ENCODE measurements at places on chromosomes 5 and 9.

GRCh38 chr9:137273095-137273490, 4.4 kb upstream of the TOR4A start:
- DNase-seq = no peak

DNA sequence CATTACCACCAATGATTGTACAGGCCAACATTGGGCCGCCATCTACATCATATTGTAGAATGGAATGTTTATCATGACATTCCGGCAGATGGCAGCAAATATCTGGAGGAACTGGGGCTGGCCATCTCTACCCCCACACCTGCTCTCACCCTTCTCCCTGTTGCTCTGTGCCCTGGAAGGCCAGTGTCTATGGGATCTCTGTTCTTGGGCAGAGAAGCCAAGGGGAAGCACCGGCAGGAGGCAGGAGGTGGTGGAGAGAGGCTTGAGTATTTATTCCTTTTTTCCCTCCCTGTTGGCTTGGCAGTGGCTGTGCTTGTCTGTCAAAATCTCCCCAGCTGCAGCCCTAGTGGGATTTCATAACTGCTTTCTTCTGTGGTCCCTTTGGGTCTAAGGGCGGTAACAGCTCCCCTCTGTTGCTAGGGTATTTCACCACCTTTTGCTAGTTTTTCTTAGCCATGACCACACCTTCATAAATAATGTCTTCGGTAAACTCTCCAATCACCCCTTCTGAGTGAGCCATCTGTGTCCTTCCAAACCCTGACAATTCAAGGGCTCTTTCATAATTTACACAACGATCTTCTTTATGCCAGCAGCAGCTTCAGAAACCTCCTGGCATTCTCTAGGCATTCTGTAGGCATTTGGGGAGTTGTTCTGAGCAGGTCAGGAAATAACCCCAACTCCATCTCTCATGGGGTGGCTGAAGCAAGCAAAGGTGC, 225.8 kb downstream of the MELK start:
- DNase-seq = no peak

DNA sequence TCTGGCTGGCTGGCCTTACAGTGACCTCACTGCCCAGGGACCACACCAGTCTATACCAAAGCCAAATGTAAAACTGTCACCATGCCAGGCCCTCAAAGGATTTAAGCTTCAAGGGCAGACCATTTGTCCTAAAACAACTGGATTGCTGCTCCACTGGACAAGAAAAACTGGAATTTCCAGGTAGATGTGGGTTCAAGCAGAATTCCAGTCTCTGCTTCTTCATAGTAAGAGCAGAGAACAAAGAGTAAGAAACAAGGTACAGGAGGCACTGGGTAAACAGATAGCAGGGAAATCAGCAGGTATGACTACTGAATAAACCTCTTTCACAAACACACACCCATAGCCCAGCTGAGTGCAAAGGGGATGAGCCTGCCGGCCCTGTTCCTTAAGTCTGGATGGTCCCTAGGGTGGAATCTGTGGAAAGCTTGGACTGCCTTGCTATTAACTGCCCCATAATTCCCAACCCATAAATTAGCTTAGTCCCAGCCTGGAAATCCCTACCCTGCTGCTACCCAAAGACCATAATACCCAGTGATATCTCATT, 5.5 kb downstream of the B4GALT1 start:
- DNase-seq = no peak

DNA sequence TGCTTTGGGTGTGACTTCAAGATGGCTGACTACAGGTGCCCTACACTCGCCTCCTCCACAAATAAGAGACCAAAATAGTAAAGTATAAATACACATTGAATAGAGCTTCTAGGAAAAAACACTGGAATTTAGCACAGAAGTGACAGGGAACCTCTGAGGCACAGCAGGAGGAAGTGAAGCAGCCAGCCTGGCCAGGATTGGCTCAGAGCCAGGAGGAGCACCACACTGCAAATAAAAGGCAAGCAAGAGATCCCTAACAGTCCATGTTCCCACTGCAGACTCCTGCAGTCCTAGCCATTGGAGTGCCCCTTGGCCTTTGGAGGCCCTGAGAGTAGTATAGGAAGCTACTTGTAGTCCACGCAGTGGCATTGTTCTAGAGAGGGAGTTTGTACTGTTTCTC, 186.7 kb upstream of the TLX3 start:
- no peak for DNase-seq

- no peak for DNase-seq
These were observed 126.5 kb downstream of the MYO10 start for GRCh38 chr5:16809395-16810207.

DNA sequence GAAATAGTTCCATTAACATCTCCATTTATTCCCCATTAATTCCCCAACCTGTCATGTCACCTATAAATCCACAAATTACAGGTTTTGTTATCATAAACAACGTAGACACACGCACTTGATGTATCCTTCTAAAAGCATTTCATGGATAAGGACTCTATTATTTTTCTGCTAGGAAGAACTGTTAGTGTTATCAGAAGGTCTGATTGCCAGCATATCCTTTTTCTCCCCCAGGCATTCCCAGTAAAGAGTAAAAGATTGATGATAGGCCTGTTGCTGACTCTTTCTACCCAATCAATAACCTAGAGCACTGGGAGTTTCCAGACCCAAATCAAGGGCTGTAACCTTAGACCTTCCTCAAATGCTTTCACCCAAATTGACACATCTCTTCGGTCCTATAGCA, 60.8 kb downstream of the RFK start:
- no peak for DNase-seq

GRCh38 chr5:95850391-95850894, 27.9 kb upstream of the GLRX start:
- no peak for DNase-seq

GRCh38 chr5:66680804-66681203, 84.6 kb downstream of the MAST4 start:
- DNase-seq = no peak

DNA sequence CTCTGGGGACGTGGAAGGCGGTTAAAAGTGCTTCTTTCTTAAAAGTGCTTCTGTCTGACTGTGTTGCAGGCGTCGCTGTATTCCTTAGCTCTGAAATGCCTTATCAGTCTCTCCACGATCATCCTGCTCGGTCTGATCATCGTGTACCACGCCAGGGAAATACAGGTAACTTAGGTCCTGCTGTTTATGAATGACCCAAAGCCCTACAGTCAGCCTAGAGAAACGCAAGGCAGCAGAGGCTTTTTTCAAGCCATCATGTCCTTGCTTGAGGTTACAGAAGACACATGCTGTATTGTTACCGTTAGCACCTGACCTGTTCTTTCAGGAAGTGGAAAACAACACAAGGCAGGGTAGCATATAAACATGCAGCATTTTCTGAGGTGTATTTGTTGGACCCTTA, 2.0 kb downstream of the KCNN2 start:
- DNase-seq = no peak

GRCh38 chr9:86755561-86755941, 191.8 kb downstream of the GAS1 start:
- no peak for DNase-seq

DNA sequence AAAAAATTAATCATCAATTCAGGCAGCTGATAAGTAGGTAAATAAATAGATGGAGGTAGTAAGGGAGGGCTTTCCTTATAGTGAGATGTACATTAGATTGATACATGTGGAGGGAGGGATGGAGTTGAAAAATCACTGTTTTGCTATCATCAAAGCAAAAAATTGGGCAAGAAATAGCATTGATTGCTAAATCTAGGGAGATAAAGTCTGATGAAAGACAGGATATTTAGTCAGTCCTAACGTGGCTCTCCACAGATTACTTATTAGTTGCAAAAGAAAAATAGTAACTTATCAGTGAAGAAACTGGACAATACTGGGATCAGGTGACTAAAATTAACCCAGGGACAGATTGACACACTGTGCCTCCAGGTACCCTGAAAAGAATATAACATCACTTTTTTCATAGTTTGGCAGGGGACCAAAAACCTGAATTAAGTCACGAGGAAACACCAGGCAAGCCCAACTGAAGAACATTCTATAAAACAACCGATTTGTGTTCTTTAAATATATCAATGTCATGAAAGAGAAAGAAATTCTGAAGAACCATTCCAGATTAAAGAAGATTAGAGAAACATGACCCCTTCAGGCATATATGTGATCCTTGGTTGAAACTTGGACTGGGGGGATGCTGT, 27.1 kb upstream of the GOLPH3 start:
- no peak for DNase-seq

DNA sequence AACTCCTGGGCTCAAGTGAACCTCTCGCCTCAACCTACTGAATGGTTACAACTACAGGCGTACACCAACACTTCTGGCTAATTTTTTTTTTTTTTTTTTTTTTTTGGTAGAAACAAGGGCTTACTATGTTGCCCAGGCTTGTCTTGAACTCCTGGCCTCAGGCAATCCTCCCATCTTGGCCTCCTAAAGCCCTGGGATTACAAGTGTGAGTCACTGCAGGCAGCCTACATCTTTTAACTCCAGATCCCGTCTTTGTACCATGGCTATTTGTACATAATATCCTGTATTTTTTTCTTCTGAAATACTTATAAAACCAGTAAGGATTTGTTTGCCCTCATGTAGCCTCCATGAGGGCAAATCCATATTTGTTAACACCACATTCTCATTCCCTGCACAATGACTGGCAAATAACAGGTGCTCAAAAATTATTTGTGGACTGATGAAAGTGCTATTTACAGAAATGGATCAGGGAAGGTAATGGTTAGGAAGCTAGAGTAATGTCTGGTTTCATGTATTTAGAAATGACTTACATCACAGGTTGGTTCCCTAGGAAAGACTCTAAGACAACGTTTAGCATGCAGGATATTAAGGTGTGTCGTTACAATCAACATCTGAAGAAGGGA, 51.9 kb upstream of the POU5F2 start:
- DNase-seq = no peak

- no peak for DNase-seq
These were observed 31.7 kb upstream of the GNA14 start for GRCh38 chr9:77679661-77680368.

DNA sequence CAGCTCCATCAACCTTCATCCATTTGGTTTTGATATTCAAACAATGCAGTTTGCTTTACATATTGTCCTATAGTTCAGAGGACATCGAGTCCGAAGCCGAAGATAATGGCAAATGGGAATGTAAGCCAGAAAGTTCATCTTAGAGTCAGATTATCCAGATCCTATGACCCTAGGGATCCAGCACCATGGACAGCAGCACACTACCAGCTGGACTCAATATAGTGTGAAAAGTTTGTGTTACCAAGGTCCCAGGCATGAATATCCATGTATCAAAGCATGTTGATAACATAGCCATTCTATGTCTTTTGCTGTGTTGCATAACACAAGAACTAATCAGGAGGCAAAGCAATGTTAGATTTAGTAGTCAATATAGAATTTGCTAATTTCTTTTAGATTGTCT, 46.3 kb downstream of the FSTL4 start:
- no peak for DNase-seq

DNA sequence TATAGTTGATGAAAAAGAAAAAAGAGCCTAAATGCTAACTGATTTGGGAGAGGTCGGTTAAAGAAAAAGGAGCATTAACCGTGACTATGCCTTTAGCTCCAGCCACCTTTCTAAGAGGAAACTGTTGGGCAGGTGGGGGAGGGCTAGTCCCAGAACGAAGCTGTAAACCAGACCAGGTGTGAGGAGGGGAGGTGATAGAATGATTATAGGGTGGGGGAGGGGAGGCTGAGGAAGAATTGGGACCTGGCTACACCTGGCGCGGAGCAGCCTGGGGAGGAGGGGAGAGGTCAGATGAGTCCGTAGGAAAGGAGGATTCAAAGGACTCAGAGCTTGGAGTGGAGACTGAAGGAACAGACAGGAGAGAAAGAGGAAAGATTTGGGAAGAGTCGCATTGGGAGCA, 73.4 kb downstream of the PHAX start:
- no peak for DNase-seq

DNA sequence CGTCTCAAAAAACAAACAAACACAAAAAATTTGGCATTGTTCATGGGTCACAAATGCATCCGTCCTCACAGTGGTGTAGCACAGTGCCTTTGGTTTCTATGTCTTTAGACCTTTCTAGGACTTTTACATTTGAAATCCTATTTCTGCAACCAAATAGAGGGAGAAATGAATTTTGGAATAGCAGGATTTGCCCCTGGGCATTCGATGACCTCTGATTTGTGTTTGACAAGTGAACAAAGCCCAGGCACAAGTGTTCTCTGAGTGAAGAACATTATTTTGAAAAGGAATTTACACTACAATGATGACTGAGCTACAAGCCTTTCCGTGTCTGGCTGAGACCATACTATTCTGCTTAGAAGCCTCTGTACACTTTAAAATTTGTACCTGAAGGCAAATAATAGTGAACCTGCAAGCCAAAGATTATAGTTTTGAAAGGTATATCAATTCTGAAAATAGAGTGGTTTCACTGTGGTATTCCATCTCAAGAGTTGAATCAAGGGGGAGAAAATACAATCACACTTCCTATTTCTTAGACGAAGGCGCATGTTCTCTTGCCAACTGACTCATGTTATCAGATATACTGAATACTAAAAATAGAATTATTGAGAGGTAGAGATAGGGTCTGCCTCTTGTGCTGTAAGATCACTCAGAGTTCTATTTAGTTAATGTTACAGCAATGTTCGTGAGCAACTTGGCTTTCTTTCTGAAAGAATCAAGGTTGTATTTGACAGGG, 297.6 kb downstream of the KDM4C start:
- DNase-seq = no peak

DNA sequence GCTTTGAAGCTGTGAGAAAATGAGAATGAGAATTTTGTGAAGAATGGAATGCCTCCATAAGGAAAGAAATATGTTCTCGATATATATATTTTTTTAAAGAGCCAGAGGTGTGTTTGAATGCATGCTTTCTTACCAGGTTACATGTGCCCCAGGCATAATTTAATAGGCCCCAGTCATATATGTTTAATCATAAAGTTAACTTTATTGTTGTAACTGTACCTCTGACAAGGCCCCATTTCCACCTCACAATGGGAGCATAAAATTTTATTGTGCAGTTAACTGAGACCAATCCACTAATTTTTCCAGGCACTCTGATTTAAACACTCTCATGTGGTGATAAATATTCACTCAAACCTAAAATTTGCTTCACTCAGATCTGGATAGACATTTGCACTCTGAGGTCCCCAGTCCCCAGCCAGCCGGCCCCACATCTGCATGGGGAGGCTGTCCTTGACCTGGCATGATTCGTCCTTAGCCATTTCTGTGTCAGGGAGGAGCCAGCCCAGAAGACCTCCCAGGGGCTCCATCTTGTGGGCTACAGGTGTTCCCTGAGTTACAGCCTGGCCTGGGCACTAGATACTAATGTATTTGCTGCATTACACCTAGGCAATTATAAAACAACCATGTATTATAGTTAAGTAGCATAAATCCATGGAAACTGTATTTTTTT, 245.8 kb downstream of the MTRR start:
- DNase-seq = no peak

Measured in CD8-positive, alpha-beta memory T cell (primary cell).